HuH-7.5 (cell line): ENCODE measurements at places on chromosomes 6 and 20.

DNA sequence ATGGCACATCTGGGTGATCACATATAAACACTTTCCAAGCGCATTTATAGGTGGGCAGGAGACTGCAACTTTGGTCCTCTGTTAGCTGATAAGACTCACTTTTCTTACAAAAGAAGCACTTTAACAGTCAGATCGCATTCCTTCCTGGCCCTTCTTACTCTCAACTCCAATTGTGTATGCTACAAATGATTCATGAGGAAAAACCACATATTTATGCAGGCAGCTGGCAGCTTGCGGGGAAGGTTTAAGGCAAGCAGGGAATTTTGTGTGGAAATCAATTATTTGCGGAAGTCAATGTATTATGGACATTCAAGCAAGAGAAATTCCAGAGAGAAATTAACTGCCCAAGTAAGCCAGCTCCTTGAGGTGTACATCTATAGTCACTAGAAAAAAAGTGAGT lies 194.0 kb downstream of the PKHD1 start:
- DNase-seq = no peak

- DNase-seq = no peak
Observed at GRCh38 chr6:36926708-36927513, 27.6 kb upstream of the PI16 start.

- no peak for DNase-seq
Observed at GRCh38 chr6:93305088-93305487, 114.3 kb downstream of the EPHA7 start.

DNA sequence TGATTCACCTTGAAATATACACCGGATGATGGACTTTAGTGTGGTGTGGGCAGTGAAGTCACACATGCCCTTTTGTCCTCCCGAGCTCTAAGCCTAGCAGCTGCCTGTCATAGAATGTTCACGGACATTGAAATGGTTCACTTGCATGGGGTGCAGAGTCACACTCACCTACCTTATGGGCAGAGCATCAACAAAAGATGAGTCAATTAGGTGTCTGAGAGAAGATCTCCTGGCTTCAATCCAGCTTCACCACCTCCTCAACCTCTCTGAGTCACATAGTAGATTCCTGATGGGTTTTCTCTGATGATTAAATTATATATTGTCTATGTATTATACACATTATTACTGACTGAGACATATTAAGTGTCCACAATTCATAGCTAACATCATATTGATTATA lies 48.1 kb upstream of the HLA-E start:
- no peak for DNase-seq

DNA sequence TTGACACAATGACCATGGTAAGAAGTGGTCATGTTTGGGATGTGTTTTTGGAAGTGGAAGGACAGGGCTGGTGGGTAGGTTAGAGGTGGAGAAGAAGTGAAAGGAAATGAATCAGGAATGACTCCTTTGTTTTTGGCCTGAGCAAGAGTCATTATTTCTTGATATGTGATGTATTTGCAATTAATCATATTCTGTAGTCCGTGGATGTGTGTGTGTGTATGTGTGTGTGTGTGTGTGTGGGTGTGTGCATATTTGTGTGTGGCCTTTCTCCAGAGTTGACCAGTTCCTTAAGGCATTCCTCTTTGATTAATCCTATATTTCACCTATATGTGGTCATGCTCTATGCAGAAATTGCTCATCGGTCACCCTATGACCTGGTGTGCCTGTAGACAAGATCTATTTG lies 130.7 kb downstream of the UTRN start:
- no peak for DNase-seq
